Activated CD4-positive, alpha-beta T cell treated with anti-CD3 and anti-CD28 coated beads, Interleukin-2, Interleukin-6, amounts not matched to agents 100 ng/mL and 50 ng/mL, durations not matched to agents 16 hours and 8 hours (primary cell): ENCODE measurements at places on chromosomes 6 and 20.

DNA sequence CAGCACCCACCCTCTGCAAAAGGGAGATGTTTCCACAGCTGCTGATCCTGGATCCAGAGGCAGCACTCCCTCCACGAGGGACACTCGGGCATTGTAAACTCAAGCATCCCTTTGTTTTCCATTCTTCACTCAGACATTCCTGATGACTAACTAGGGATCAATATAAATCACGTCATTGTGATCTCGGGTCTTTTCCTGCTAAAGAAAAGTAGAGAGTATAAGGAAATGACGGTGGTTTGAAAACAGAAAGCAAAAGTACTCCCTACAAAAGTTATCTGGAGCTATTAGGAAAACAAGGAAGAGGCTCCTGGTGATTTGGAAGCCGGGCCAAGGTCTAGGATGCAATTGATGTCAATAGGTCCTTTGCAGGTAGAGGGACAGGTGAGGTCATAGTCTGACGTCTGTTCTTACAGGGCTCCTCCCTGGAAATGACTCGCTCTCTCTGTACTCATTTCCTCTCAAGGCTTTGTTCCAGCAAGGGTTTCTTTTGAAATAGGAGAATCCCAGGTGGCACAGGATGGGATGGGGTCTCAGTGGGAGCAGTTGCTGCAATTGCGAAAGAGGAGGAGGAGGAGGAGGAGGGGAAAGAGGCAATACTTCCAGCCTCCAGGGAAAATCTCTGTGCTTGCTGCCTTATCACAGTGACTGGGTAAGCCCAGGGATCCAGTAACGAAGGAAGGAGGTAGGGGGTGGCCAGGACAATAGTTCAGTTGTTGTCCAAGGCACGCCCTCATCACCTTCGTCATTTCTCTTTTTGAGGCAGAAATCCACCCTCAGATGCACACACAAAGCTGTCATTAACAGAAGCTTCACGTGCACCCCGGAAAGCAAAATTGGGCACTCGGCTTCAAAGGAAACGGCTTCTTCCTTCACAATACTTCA, 222.8 kb downstream of the LY86 start:
- DNase-seq, result peak; percentile 35

DNA sequence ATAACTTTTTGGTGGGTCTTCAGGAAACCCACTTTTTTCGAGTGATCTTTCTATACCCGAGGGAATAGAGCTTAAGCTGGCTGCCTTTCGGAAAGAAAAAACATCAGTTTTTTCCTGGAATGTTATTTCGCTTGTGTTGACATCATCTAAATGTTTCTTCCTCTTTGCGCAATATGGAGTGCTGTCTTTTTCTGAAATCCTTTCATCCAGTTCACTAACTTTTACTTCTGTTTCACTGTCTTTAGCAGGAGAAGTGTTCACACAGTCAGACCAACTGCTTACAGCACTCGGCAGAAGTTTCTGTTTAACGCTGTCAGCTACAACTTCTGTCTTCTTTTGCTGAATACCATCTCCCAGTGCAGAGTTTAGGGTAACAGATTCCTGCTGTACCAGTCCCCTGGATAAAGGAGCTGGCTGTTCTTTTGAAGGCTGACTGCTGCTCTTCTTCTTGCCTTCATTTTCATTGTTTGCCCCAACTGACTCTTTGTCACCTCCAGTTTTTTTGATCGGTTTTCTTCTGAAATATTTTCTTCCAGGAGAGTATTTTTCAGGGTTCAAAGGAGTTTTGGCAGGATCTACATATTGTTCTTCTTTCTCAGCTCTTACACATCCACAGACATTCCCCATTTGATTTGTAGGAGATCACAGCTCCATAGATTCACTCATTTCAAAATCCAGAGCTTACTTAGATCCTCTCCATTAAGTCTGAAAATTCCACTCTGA, 50.0 kb upstream of the DST start:
- DNase-seq, result no peak

DNA sequence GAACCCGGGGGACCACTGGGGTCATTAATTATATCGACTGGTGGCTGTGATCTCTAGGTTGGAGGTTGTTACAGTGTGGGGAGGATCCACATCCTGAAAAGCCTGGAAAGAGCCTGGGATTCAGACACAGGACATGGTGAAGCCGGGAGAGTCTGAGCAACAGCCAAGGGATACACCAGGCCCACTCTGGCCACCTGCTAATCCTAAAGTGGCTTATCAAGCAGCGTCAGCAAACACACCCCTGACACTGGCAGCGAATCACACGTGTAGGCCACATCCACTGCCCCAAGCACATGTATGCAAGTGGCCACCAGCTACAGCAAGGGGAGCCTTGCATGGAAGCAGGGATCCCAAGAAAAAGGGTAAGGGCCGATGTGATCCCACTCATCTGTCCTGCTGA, 41.0 kb downstream of the GFOD1 start:
- DNase-seq, result no peak

DNA sequence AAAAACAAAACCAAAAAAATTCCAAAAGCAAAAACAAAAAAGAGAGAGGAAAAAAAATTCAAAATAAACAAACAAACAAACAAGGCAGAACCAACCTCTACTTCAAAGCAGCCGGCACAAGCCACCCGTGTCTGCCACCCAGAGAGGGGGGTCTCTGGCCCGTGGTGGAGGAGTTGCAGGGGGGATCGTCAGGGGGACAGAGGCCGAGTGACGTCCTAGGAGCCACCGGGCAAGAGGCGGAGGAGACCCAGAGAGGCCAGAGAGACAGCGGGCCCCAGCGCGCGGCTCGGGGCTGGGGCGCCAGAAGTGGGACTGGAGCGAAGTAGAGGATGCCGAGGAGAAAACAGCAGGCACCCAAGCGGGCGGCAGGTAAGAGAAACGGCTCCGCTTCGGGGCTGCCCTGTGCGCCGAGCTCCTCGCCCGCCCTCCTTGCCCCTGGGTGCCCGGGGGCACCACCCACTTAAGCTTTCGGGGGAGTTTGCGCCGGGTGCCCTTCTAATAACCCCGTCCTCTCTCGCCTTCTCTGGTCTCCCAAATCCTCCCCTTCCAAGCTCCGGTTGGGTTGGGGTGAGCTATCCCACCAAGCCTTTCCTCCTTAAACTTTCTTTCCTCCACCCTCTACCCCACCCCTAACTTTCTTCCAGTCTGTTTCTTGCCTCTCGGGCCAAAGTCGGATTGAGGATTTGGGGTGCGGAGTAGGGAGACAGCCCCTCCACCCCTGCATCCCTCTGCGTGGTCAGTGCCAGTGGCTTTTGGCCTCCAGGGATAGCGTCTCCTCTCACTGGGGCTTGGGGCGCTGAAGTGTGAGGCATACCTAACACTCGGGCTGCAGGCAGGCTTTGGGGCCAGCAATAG, 1.0 kb downstream of the TSHZ2 start:
- DNase-seq, result peak; percentile 52

DNA sequence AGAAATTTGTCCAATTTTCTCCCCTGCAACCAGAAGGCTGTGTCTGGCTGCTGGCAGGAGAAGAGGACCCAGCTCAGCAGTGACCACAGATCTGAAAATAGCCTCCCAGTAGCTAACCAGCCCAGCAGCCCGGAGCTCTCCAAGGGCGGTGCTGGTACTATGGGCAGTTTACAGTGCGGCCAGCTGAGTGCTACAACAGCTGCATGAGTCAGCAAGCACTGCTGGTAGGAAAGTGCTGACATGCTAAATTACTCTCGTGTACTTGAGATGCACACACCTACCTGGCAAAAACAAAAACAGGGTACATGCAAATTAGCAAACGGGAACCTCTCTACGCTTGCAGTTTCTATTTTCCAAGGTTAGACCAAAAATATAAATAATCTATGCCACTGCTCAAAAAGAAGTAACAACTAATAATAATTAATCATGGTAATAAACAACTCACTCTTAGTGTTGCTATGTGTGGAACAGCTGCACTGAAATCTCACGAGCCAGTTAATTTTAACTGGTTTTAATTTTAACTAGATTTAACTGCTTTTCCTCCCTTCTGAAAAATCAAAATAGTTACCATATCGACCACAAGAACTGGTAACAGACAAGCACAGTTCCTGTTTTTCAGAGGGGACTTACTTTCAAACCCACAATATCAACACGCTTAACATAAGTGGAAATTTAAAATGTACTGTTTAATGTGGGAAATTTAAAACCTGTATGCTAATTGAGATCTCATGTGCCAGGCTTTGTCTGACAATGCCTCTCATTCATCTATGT, 10.8 kb downstream of the BACH2 start:
- peak; percentile 71 for DNase-seq

GRCh38 chr6:146693342-146693741, 94.6 kb downstream of the ADGB start:
- no peak for DNase-seq

DNA sequence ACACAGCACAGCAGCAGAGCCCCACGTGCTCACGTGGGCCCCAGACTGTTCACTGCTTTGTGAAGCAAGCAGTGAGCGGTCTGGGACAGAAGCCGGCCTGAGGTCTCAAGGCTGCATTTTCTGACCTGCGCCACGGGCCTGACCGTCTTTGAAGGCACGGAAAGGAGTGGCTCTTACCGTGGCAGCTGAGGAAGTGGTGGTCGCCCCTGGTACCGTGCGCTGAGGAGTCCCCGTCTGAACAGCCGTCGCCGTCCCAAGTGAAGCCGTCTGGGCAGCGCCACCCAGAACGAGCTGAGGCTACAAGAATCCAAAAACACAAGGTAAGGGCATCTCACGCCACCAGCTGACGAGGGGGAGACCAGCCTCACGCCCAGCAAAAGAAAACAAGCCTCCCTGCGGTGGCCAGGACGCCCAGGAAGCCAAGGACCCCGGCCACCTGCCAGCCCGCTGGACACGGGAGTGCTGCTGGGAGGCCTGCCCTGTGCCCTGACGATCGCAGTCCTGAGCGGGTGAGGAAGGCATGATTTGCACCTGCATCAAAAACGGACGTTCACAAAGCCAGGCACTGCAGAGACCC, 55.7 kb downstream of the TAF4 start:
- DNase-seq, result no peak

DNA sequence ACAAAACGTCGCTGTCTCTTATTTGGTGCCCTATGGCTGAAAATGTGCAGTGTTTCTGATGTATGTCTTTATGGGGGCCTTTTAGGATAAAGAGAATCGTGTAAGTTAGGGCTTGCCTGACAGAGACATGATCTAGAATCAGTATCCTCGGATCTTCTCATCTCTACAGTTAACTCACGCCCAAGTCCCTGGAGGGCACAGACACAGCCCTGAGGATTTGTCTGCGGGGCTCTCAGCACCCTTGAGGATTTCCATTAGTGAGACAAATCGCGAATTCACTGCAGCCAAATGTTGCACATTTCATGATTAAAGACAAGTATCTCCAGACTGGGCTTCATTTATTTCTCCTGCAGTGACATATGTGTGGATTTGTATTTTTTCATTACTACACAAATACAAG, 552.7 kb downstream of the C6orf118 start:
- DNase-seq, result no peak

DNA sequence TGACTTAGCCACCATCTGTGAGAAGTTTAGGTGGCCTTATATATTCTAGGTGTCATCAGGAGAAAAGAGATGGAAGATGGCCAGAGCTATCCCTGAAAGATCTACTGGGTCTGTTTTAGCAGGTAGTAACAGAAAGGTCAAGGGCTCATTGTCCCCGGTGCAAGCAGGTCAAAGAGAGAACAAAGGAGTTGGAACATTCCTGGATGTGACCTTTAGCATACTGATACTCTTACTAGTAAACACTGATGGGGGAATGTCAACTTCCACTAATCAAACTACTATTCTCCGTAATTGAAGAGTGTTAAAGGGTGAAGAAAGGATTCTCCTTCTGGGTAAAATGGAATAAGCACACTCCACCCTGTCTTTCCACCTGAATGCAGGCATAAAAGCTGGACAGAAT, 4.0 kb upstream of the MCUR1 start:
- DNase-seq, result no peak

DNA sequence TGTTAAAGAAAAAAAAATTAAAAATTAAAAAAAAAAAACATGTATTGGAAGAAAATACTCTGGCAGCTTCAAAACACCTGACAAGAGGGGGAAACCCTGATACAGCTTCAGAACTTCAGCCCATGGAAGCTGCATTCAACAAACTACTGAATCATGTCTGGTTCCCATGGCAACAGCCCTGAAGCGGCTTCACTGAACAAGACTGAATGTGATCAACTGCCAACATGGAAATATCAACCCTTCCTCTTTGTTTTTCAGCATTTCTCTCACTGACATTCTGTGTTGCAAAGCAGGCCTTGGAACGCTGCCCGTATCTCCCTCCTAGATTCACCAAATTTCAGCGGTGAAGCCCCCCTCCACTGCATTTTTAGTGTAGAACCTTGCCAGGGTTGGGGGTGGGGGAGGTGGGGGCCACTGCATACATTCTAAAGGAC, 91.3 kb upstream of the SHLD1 start:
- DNase-seq, result peak; percentile 20

GRCh38 chr6:132041706-132042105, 90.5 kb upstream of the CCN2 start:
- no peak for DNase-seq
